ENCODE measurements at places on chromosomes 16 and 17.
A peak's percentile ranks its signal among the peaks of the same experiment; 100 is the strongest.

- no peak for DNase-seq
Measured at GRCh38 chr17:67171560-67171959, 73.4 kb downstream of the HELZ start.

GRCh38 chr16:15604460-15605440 is 38.2 kb downstream of the MARF1 start:
- no peak for DNase-seq

DNA sequence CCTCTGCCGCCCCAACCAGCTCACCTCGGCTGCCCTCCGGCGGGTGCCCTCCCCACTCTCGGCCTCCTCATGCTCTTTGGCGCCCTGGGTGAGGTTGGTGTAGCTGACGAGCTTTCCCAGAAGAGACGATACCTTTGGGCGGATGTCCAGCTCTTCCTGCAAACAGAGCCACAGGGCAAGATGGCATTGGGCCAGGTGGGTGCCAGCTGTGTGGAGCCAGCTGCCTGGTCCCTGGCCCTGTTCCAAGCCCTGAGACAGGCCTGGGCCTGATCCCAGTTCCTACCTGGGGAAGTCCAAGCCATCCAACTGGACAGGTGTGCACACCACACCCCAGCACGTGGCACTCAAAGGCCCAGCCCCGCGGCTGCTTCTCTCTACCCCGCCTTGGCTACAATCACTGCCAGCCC is 6.9 kb downstream of the SLC12A4 start:
- no peak for DNase-seq

DNA sequence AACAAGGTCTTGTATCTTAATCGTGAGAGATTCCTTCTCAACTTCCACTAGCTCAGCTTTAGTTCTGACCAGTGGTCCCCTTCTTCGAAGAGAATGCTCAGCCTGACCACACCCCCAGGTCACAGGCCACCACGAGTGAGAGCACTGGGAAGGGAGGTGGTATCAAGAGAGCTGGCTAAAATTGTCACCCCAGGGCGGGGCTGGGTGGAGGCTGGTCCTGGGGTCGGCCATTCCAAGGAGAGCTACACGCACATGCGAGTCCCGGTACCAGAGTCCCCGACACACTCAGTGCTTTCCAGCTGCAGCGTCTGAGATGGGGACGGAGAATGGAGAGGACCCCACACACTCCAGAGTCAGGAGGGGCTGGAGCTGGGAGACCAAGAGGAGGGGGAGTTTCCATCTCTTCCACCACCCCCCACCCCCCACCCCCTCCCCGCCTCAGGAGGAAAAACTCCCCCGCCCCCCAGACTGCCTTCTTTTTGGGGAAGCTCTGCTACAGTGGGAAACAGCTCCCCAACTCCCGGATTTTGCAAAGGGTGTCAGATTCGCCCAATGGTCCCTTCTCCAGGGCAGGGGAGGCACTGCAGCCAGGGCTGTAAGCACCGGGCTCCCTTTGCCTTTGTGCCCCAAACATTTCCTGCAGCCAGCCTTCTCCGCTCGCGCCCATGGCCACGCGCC is 1.6 kb downstream of the C1QL1 start:
- no peak for DNase-seq

DNA sequence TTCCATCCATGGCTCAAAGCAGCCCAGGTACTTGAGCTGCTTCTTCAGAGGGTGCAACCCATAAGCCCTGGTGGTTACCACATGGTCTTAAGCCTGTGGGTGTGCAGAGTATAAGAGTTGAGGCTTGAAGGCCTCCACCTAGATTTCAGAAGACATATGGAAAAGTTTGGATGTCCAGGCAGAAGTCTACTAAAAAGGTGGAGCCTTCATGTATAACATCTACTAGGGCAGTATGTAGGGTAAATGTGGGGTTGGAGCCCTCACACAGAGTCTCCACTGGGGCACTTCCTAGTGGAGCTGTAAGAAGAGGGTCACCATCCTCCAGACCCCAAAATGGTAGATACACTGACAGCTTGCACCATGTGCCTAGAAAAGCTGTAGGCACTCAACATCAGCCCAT is 120.9 kb downstream of the HS3ST3A1 start:
- DNase-seq: no peak

DNA sequence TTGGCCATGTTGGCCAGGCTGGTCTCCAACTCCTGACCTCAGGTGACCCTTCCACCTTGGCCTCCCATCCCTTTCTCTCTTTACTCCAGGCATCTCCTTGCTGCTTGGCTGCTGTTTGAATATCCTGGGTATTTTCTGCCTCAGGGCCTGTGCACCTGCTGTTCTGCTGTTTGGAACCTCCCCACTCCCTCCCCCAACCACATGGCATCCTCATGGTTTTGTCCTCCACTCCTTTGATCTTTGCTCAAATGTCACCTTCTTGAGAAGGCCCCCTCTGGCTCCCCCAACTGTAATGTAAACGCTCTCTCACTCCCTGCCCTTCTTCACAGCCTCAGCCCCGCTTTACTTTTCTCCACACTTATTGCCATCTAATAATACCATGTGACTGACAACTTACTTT is 152.0 kb downstream of the GSG1L start:
- no peak for DNase-seq

DNA sequence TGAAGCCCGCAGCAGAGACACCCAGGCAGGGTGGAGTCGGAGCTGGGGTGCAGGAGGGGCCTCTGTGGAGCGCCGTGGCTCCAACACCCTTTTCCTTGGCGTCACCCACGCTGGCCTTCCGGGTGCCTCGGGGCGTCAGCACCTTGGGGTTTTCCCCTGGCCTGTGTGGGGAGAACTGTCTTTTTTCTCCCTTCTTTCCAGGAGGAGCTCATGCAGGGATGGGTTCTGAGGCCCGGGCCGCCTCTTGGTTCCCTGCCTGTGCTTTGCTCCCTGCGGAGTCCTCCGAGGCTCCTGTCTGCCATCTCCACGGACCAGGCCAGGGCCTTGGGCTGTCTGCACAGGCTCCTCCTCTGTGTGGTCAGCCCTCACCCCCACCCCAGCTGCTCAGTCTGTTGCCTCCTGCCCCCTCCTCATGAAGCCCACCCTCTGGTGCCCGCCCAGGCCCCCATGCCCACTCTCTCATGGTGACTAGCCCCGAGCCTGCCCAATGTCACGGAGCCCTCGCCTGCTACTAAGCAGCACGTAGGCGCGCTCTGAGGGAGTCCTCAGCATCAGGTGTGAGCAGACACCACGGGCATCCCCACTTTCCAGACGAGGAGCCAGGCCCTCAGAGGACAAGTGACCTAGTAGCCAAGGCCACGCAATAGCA is 5.0 kb downstream of the KATNB1 start:
- DNase-seq: no peak

DNA sequence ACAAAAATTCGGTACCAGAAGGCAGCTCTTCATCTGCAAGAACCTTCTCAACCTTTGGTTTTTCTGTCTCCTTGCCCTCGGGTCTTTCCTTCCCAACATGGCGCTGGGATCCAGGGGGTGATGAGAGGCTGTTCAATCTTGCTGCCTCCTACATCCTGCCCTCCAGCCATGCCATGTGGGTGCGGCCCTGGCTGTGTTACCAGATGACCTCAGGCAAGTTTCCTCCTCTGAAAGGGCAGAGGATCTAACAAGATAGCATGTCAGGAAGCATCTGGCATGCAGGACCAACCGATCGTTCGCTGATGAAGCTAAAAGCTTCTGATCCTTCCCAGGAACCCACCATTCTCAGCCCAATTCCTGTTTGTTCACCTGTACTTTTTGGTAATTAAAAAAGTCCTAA is 36.8 kb upstream of the BCAR1 start:
- DNase-seq: no peak

- DNase-seq: peak; percentile 59
Measured at GRCh38 chr17:35345926-35346771, 27.3 kb downstream of the SLFN11 start.

DNA sequence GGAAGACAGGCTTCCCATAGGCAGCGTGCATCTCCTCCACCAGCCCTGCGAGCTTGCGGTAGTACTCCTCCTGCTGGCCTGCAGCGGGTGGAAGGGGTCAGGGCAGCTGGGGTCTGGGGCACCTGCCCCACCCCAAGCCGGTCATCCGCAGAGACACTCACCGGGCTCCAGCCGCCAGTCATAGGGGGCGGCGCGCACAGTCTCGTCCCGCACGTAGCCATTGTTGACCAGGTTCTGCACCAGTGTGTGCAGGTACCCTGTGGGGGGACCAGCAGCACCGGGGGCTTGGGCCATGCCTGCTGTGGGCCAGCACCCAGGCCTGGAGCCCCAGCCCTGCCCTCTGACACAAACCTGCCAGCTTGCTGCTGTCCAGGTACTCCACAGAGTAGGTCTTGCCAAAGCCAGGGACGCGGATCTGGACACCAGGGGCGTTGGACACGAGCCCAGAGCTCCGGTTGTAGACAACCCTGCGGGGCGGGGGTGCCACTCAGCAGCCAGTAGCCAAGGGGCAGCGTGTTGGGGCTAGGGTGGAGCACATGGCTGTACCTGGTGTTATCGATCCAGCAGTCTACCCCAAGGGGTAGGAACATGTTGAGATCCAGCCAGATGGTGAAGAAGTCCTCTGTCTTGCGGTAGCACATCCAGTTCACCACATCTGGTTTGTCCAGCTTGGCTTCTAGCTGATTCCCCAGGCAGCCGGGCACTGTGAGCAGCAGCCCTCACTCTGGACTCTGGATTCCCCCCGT is 1.2 kb downstream of the LCAT start:
- no peak for DNase-seq

DNA sequence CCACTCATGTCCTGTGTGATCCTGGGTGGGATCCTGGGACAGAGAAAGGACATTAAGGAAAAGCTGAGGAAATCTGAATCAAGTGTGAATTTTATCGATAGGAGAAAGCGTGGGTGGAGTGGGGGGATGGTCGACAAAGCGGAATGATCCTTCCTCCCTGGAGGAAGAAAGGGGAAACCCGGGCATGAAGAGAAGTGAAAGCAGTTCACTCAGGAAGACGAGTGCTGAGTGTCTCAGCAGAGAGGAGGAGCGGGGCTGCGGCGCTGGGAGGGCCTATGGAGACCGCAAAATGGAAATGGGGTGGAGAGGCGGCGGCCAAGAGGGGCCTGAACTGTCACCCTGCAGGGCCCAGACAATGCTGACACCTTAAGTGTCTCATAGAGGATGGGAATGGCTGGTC is 8.7 kb downstream of the ZDHHC7 start:
- DNase-seq: no peak
